Muscle of leg (tissue), 16 donors: ENCODE measurements at places on chromosomes 3 and 15. TPM values are rescaled to one million over a fixed set of nuclear protein-coding genes. Genes with fewer than 3 reads are reported as not detected.

- DNase-seq = no peak
Observed at GRCh38 chr15:57698243-57698642, 8.3 kb upstream of the POLR2M start.

DNAH12 gene
- polyA plus RNA-seq = 0.25 TPM

SLC7A14 gene
- polyA plus RNA-seq = not detected

LRRIQ4 gene
- 0.11 TPM for polyA plus RNA-seq
